ENCODE measurements at places on chromosomes 12 and 14.

DNA sequence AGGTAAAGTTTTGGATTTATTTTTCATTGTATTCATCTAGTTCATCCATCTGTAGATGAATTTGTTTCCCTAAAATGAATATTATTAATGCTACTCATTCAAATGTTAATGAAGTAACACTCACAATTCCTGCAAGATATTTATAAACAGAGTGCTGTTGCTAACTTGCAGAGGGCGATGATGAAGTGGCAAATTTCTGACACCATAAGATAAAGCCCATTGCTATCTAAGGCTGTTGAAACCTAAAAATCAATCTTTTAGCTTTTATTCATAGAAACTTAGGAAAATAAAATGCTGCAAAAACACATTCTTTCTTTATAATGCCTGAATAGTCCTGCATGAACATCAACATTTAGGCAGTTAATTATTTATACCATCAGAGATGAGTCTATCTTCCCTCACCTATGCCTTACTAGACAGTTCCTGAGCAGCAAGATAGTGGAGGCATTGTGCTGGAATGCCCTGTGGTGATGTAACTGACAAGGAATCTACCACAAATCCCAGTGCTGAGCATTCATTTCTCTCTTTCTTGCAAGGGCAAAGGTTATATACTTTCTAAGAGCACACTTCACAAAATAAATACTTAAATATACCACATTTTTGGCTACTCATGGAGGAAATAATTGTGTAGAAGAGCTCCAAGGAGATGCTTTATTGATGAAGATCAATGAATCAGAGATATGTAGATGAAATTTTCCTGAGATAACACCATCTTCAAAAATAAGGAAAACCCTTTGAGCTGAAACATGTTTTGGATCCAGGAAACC, 57.6 kb downstream of the LMNTD1 start:
- DNase-seq, result no peak

- peak; percentile 12 for DNase-seq
These were observed 54.5 kb upstream of the IGF1 start for GRCh38 chr12:102534899-102535298.

DNA sequence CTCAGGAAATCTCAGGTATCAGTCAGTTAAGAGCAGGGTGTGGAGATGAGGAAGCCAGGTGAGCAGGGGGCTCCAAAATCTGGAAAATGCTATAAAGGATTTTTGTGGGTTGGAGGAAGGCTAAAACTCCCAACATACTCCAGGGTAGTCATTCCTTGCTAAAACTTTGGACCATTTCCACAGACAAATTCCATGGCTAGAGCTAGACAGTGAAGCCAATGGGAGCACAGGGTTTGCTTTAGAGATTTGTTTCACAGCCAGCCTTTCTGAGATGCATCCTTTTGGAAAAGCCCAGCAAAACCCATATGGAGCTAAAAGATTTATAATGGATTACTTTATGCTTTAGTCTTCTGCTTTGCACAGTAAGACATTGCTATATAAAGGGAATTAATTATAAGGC, 146.5 kb downstream of the SAMD4A start:
- no peak for DNase-seq

DNA sequence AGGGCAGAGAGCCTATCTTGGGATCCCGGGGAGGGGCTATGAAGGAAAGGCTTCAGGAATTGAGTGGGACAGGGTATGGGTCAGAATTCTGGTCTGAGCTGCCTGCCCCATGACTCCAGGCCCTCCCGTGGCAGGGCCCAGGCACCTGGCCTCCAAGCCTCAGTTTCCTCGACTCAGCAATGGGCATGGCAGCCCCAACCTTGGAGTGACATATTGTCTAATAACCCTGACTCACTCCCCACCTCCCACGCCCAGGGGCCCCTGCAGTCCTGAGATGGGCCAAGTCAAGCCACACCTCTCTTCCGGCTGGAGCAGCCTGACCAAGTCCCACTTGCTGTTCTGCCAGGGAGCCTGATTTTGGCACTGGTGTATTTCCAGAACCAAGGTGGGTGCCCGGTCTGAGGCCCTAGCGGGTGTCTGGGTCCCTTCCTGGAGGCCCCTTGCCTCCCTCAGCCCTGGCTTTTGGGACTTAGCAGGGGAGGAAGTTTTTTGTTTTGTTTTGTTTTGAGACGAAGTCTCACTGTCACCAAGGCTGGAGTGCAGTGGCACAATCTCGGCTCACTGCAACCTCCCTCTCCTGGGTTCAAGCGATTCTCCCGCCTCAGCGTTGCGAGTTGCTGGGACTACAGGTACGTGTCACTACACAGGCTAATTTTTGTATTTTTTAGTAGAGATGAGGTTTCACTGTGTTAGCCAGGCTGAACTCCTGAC, 40.3 kb upstream of the RCOR1 start:
- DNase-seq, result no peak

DNA sequence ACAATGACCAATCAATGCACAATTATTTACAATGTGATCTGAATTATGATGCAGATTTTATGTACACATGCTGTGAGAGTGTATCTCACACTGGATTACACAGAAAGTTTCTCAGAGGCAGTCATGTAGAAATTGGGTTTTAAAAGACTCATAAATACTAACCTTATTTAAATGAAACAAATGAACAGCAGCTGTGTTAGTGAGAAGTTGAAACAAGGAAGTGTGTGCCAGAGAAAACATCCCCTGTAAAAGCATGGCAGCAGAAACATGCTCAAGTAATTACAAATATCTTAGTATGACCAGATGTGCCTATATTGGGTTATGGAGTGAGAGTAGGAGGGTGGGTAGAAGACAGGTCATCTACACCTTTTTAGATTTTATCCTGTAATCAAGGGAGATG, 723.7 kb downstream of the C12orf50 start:
- DNase-seq, result no peak

- no peak for DNase-seq
These were observed 17.1 kb downstream of the BCAT1 start for GRCh38 chr12:24931666-24932405.

DNA sequence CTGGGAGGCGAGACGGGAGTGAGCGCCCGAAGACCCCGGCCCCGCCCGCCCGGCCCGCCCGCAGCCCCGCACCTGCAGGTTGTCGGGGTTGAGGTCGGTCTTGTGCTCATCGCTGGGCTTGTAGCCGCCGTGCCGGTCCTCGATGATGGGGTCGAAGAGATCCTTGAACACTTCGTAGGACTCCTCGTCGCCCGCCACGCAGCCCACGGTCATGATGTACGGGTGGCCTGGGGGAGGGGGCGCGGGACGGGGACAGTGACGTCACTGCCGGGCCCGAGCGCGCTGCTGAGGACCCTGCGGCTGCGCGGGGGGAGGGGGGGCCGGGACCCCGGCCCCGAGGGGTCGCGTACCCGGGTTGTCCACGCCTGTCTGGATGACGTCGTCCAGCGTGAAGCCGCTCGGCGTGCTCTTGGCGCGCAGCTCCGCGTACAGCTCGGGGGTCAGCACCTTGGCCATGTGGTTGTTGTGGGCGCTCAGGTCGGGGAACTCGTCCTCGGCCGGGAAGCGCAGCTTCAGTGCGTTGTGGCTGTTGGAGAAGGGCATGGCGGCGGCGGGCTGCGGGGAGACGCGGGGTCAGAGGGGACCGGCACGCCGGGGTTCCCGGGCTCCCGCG, 573 bp downstream of the CKB start:
- DNase-seq, result peak; percentile 70

- DNase-seq, result no peak
These were observed 166.8 kb upstream of the PLEKHG7 start for GRCh38 chr12:92535961-92536360.

DNA sequence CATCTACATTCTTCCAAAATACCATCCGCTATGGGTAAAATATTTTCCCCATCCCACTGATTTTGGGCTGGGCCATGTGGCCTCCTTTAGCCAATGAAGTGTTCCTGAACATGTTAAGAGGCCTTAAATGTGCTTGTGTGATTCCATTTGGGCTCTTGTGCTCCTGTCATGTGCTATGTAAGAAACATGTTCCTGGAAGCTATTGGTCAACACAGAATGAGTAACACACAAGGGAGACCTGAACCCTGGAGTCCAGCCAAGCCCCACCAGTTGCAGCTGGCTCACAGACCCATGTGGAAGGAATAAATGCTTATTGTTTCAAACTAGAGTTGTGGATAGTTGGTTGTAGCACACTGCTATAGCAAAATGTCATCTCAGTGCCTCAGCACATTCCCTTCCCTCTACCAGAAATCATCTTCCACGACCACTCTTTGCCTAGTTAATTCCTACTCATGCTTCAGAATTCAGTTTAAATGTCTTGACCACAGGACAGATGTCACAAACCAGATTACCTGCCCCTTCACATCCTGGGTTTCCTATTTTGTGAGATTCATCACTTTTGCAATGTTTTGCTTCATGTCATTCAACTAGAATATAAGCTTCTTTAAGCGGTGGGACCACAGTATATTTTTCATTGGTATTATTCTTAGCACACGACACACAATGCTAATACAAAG, 217.3 kb upstream of the EEA1 start:
- DNase-seq, result peak; percentile 7

DNA sequence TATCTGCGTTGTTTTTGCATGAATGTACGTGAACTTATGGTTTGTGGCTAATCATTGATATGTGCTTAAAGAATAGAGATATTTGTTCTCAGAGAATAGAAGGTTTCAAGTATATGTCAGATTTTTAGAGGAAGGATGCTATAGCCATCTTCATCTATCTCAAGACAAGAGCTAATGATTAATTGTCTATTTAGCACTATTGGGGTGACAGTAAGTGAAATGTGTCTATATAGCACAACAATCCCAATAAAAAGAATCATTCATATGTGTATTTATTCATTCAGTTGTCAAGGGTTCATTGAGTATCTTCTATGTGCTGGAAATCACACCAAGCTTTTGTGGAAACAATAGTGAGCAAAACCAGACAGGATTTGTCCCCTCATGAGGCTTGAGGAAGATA, 299.5 kb upstream of the NPAS3 start:
- DNase-seq, result no peak

DNA sequence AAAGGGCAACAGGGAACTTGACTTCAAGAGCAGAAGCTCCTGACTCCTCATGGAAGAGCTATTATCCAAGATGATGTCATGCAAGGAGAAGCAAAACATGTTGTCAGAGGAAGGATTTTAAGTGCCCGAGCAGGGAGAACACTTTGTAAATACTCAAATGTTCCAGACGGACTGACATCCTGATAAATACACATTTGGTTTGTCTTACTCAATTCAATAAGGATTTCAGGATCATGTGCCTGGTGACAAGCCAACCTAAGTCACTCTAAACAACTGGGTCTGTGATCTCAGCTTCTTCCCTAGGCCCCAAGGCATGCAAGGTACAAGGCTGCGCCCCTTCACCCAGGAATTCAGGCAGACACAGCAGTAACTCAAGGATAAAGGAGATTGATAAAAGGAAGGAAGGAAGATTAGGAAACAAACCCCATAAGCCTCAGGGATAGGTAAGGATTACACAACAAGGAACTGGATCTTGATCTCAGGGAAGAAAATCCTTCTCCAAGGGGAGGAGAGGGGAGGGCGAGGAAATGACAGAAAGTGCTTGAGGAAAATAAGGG, 26.8 kb upstream of the CEBPE start:
- no peak for DNase-seq

GRCh38 chr12:114992443-114992842, 308.5 kb upstream of the TBX3 start:
- DNase-seq, result no peak

- DNase-seq, result no peak
These were observed 2.4 kb downstream of the SLC11A2 start for GRCh38 chr12:51023625-51024382.

DNA sequence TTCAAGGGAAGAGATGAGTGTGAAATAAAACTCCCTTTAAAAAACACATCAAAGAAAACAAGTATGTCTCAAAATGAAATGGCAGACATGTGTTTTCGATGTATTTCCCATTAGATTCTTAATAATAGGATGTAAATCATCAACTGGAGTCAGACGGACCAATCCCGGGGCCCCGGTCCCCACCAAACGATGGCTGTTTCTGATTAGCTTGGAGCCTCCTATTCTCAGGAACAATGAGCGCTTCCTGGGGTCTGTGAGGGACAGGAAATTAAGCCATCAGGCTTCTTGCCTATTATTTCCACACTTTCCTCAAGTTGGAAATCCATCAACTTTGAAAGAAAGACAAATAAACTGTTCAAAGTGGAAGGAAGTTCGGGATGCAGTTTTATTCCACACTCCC, 179.4 kb downstream of the EFCAB11 start:
- DNase-seq, result no peak

- no peak for DNase-seq
These were observed 43.8 kb downstream of the LRCOL1 start for GRCh38 chr12:132566516-132567131.

- no peak for DNase-seq
These were observed 6.5 kb downstream of the KRT86 start for GRCh38 chr12:52280796-52281560.

GRCh38 chr12:130074661-130075406, 87.4 kb upstream of the FZD10 start:
- no peak for DNase-seq

GRCh38 chr12:94046626-94047410, 101.6 kb upstream of the PLXNC1 start:
- no peak for DNase-seq

DNA sequence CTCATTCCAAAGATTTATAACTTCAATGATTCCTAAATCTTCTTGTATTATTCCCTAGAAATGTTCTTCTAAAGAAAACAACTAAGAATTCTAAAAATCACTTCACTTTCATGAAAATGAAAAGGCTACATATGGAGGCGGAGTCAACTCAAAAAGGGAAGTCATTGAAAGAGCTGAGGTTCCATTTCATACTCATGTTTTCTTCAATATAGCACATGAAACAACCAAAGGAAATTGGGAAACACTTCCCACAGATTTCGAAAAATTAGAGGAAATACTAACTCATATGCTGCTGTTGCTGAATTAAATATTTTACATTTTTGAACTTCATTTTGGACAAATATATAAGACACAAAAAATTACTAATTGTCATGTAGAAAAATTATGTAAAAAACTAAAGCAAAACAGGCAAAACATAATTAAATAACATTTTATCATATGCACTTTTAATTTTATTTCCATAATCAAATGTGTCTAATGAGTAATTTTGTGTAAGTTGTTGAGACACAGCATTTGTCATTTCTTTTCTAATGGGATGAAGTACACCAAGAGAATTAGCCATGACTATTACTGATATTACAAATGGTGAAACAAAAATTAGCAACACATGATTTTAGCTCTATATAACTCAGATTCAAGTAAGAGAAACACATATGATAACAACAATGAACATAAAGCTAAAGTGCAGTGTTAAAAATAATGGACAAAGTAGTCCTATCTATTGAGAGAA, at the start of gene CD163:
TSS of gene CD163 (minus strand) at position 92 of the 730 bp plus-strand sequence. CDS start at position 5, 87 bp downstream.
- no peak for DNase-seq

DNA sequence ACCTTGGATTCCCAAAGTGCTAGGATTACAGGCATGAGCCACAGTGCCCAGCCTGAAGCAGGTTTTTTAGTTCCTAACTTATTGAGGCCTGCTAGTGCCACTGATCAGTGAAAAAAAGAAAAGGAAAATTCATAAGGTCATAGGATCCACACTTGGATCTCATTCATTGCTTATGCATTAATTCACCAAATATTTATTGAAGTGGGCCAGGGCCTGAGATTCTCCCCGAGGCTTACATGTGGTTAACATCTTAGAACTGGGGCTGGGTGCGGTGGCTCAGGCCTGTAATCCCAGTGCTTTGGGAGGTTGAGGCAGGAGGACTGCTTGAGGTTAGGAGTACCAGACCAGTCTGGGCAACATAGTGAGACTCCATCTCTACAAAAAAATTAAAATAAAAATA, 29.5 kb upstream of the MAP1LC3B2 start:
- no peak for DNase-seq

GRCh38 chr14:67400434-67400833, 11.5 kb downstream of the PLEK2 start:
- no peak for DNase-seq

- no peak for DNase-seq
These were observed 26.3 kb downstream of the KRT18 start for GRCh38 chr12:52975204-52975603.

Data from NCI-H345 (cell line).